Kidney (tissue), 22 donors: ENCODE measurements at places on chromosomes 4 and X.

DNA sequence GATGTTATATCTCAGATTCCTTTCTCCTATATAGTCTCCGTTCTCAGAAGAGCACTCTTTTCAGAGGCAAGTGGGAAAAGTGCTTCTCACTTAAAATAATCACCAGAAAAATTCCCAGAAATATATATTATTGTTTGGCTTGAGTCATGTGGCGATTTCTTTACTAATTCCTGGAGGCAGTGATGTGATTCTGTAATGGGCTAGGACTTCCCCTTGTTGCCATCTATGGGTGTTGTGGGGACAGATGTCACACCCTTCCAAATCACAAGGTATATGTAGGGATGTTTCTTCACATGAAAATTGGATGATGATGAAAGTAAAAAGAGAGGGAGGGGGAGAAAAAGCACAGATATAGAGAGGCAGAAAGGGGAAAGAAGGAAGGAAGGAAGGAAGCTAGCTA is 553.4 kb downstream of the PPP4R3C start:
- DNase-seq: no peak

DNA sequence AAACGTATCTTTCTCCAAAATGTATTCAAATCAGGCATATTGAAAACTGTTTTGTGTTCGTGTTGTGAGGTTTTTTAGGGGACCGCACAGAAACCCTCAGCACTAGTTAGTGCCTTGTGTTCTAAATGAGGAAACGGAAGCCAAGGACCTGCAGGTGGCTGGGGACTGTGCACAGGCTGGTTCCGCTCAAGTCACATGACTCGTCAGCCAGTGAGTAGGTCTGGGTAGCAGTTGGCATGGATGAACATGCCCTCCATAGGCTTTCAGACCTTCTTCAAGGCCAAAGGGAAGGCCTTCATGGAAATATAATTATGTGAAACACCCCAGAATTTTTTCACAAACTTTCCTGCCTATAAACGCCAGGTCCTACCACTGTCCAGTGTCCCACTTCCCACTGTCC is 1.3 kb upstream of the F11 start:
- DNase-seq: no peak

GRCh38 chrX:21610168-21610567 is 48.0 kb downstream of the KLHL34 start:
- DNase-seq: no peak

DNA sequence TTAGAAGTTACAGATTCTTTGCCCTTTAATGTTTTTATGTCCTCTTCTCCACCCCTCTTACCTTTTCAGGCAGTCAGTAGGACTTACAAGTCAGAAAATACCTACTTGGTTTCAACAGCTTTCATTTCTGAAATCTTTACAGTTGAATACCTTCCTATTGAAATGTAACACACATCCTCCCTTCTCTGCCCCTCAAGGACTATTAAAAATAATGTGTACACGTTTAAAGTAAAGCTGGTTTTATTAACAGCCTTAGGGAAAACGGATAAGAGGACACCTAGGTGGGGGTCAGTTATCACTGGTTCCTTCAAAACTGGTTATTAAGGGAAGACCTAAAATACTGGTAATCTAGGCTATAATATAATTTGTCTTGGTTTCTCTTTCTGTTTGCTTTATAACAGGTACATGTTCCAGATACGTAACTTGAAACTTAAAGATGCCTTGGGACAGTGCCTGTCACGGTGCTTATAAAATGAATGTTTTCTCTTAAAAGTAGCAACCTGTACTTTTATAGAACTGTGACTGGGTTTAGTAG is 1.8 kb downstream of the CCSER1 start:
- no peak for DNase-seq

DNA sequence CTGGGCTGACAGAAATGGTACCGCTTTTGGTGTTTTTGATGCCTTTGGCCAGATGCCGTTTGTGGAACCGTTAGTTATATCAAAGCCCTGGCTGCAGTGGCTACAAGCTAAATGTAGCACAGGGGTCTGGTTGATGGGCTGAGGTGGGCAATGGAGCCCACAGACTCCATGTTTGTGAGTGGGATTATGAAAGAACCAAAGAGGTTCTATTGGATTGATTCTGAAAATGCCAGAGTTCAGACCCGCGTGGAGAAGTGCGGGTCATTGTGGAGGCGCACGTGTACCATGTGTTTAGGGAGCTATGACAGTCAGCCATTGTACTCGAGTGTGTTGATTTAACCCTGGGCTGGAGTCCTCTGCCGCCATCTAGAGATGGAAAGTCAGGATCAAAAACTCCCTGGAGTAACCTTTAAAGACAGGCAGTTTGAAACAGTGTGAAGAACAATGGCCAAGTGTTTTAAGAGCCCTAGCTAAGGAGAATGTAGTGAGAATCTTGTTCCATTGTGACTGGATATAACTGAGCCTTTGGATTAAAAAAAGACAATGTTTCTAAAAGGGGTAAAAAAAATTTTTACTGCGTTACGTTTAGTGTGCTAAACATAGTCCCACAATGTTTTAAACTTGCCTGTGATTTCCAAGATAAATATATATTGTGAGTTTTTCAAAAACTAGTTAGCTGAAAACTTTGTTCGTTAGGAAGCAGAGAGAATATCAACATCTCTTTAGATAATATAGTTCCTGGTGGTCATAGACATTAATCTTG is 12.7 kb downstream of the ART3 start:
- DNase-seq: peak; percentile 73

DNA sequence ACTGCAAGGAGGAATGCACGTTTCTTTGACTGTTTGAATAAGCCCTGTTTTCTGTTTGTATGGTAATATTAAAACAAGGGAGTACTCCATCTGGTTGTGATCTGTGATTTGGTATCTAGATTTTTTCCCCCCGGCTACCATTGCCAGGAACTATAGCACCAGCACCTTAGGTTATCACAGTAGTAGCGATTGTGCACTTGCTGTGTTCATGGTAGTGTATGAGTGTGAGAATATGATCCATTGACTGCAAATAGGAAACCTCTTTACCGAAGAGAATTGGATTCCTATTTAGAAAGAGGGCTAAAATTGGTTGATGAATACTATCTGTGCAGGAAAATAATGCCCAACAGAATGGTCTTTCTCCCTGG is 69.9 kb downstream of the LARP7 start:
- no peak for DNase-seq

DNA sequence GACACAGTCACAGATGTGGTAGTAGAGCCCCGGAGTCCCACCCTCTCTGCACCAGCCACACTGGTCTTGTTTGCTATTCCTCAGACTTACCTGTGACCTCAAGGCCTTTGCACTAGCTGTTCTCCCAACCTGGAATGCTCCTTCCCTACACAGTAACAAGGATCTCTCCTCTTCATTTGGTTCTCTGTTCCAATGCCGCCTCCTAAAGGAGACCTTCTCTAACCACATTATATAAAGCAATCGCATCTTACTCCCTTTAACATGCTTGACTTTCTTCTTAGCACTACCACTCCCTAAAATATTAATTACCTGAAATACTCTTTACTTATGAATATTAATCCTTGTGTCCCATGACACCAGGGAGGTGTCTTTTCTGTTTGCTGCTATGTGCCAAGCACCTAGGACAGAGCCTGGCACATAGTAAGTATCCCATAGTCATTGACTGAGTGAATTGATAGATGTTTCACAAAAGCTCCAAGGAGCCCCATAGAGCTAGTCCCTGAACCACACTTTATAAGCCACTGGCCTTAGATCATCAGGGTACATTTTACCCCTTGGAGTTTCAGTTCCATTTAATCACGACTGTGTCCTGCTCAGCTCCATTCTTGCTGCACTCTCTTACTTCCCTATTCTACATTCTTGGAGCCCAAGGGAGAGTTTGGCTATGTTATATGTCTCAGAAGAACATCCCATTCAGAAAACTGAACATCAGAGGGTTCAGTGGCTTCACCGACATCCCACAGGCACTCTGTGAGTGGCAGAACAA is 312.7 kb downstream of the RAB28 start:
- DNase-seq: no peak

DNA sequence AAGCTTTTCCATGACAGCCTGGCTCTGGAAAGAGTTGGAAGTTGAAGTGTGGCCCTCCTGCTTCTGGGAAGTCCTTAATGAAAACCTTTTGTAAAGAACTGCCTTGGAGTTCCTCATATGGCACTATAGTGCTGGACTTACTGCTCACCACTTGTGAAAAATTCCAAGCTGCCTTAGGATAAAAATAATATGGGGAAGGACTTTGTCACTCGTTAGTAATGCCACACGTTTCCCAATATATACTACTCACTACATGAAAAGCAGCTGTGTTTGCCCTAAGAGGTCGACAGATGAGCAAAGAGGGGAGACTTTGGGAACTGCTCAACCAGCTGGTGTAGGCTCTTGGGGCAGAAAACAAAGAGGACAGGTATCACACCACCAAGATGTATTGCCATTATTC is 11.7 kb downstream of the OPHN1 start:
- DNase-seq: no peak

- DNase-seq: no peak
Measured at GRCh38 chr4:14117575-14118238, 490.2 kb upstream of the BOD1L1 start.

DNA sequence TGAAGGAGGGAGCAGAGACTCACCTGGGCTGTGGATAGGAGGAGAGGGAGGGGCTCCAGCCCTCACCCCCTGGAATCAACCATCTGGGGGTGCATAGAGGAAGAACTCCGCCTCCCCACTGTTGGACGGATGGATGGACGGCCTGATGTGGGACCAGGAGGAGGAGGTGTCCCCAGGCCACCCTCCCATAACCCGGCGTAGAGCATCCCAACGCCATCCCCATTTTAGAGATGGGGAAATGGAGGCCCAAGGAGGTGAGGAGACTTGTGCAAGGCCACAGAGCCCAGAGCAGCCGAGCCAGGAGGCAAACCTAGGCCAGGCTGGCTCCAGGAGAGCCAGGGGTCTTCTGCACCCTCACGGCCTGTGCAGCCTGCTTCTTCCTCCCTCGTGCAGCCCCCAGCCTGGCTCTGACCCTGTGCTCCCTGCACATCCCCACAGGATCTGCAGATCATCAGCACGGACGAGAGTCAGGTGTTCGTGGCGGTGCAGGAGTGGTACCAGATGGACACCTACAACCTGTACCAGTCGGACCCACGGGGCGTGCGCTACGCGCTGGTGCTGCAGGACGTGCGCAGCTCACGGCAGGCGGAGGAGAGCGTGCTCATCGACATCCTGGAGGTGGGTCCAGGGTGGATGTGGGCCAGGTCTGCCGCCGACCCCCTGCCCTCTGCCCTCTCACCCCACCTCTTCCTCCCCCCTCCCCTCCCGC is 241.0 kb upstream of the PSAPL1 start:
- DNase-seq: no peak

DNA sequence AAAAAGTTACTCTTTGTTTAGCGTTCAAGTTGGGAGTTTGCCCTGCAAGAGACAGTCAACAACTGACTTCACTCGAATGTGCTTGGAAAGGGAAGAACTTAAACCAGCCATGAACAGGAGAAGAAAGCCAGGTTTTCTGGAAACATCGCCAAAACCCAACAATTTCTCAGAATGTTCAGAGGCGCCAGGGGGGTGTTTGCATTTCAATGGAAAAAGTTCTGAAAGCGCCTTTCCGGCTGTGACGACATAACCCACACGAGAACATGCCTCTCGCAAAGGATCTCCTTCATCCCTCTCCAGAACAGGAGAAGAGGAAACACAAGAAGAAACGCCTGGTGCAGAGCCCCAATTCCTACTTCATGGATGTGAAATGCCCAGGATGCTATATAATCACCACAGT is 78.1 kb upstream of the ADGRA3 start:
- no peak for DNase-seq

DNA sequence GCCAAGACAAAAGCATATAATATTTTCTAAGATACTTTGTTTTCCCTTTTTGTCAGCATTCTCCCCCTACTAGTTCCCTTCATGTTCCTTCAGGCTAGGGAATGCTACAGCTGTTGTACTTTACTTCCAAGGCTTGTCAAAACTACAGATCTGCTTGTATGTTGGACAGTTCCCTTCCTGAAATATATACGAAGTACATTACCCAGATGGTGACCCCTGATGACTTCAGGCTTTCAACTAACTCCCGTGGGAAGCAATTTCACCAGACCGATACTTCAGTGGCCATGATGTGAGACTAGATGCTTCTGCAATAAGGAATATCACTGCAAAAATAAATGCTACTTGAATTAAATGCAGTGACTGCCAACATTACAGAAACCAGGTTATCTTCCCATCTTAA is 332.8 kb downstream of the SH2D1A start:
- peak; percentile 12 for DNase-seq

GRCh38 chr4:111045992-111046391 is 423.1 kb upstream of the PITX2 start:
- no peak for DNase-seq

DNA sequence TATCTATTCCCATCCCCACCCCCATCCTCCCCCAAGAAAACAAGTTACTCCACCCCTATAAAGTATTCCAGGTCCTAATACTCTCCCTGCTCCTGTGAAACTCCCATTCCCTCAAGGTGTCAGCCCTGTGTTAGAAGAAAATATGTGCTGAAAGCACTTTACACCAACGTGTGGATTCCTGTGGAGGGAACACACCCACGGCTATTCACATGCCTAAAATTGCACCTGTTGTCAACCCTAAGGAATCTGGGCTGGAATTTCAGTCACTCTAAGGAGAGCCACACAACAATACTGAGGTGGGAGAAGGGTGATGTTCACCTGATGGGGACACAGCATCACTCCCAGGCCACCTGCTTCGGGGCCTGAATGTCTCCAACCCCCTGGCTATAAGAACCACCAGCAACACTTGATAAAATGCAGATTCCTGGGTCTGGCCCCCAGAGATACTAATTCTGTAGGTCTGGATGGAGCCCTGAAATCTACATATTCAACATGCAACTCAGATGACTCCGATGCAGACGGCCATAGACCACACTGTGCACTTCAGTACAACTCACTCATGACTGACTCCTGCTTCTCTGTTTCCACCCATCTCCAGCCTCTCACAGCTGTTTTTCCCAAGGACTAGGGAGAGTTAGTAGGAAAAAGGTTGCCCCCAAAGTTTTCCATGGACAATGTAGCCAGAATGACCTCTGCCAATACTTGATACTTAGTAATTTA is 15.8 kb downstream of the SCD5 start:
- DNase-seq: no peak

DNA sequence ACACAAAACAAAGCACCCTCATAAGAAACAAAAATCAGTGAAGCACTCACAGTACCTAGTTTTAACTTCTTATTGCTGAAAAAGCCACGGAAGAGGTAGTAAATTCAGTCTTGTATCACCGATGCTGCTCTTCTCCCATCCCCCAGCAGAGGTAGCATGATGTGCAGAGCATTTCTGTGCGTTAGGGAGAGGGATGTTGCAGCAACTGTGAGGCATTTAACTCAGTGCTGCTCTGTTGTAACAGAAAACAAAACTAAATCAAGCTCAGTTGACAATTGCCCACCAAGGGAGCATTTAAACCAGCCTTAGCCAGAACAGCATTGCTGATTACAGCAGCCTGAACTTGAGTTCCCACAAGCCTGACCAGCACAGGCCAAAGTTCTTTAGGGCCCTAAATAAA is 1279.7 kb upstream of the ADGRL3 start:
- DNase-seq: peak; percentile 1

- no peak for DNase-seq
Measured at GRCh38 chr4:10715696-10716095, 31.1 kb upstream of the CLNK start.

GRCh38 chr4:3190549-3190948 is 58.4 kb upstream of the MSANTD1 start:
- no peak for DNase-seq

- no peak for DNase-seq
Measured at GRCh38 chrX:77564823-77565222, 117.6 kb downstream of the FGF16 start.

GRCh38 chrX:29407357-29407756 is 808.0 kb upstream of the MAGEB2 start:
- no peak for DNase-seq

- no peak for DNase-seq
Measured at GRCh38 chrX:52277666-52278065, 91.2 kb upstream of the XAGE2 start.
